ENCODE measurements at places on chromosomes 1 and 21.

DNA sequence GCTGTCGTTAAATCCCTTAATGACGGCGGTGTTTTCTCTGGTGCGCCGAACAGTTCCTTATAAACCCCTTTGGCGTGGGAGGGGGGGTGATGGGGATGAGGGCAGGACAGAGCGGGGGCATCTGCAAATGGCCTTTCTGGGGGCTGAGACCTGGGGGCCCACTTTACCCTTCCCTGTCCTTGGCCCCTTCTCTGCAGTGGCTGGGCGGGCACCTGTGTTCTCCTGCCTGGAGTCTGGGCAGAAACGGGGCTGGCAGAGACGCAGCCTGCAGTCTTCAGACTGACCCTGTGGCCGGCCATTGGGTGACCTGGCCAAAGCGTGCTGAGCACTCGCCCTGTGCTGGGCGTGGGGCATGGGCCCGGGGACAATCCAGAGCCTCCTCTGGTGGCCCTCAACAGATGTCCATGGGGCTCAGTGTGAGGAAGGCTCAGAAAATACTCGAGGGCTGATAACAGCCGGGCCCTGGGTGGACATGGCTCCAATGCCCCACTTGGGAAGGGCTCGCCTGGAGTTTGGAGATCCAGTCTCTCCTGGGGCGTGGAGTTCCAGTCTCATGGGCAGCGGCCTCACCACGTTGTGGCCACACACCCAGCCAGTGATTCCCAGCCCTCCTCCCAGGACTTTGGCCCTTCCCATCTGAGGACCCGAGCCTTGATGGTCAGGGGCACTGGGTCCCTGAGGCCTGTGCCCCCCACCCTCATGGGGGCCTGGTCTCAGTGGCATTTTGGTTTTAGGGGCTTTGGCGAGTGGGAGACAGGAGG, 50.8 kb upstream of the ACTRT2 start:
- DNase-seq: no peak

GRCh38 chr1:78176448-78176847, 130.7 kb downstream of the GIPC2 start:
- no peak for DNase-seq

DNA sequence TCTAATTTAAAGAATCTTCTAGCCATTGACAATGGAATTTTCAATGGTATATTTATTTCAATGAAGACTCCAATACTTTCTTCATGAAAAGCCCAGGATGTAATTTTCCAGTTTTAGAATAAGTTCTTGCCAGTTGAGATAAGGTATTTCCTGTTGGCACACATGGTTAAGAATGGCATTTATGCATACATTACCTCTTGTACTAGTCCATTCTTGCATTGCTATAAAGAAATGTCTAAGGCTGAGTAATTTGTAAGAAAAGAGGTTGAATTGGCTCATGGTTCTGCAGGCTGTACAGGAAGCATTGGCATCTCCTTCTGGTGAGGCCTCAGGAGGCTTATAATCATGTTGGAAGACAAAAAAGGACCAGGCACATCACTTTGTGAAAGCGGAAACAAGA, 1179.6 kb downstream of the AMY1C start:
- DNase-seq: no peak

DNA sequence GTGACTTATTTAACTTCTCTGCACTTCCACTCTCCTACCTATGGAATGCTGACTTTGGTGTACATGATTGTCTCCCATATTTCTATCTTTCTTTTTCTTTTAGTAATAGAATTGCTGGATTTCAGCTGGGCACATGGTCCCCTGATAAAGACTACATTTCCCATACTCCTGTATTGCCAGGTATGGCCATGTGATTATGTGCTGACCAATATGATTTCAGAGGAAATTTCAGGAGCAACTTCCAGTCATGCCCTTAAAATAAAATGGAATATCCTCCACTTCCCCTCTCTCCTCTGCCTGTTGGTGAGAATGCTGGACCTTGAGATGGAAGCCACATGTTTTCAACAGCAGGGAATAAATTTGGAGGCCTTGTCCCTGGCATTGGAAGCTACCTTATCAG, 130.7 kb upstream of the IGSF21 start:
- no peak for DNase-seq

GRCh38 chr1:58211869-58212268, 334.7 kb downstream of the OMA1 start:
- no peak for DNase-seq

- DNase-seq: no peak
Observed at GRCh38 chr1:198259333-198260074, 102.7 kb downstream of the NEK7 start.

DNA sequence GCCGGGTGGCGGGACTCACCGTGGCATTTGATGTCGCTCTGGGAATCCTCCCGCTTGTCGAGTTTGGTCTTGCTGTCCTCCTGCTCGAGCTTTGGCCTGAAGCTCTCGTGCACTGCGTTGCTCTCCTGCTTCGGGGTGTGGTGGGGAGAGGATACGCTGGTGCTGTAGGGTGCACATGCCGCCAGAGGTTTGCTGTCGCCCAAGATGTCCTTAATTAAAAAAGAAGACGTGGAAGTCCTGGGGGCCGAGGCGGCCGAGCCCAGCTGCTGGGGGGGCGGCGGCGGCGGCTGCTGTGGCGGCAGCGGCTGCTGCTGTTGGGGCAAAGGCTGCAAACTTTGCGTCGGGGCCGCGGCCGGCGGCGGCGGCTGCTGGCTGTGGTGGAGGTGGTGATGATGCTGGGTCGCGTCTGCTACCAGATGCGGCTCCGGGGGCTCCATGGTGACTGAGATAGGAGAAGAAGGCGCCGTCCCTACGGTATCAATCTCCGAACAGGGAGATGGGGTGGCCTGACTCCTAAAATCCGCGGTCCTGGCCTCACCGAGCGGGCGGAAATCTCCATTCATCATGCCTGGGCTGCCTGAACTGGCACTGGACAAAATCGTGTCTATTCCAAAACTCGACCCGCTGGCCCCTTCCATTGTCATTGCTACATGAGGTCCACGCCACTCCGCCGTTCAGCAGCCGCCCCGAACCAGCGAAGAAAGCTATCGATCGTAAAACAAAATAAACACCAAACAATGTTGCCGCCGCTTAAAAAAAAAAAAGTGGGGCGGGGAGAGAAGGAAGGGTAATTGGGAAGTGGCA, at the start of gene BARHL2:
Gene BARHL2, minus strand, starts transcription at position 751 of the 804 bp plus-strand sequence. Its CDS starts 107 bp downstream, at position 644.
- DNase-seq: no peak

DNA sequence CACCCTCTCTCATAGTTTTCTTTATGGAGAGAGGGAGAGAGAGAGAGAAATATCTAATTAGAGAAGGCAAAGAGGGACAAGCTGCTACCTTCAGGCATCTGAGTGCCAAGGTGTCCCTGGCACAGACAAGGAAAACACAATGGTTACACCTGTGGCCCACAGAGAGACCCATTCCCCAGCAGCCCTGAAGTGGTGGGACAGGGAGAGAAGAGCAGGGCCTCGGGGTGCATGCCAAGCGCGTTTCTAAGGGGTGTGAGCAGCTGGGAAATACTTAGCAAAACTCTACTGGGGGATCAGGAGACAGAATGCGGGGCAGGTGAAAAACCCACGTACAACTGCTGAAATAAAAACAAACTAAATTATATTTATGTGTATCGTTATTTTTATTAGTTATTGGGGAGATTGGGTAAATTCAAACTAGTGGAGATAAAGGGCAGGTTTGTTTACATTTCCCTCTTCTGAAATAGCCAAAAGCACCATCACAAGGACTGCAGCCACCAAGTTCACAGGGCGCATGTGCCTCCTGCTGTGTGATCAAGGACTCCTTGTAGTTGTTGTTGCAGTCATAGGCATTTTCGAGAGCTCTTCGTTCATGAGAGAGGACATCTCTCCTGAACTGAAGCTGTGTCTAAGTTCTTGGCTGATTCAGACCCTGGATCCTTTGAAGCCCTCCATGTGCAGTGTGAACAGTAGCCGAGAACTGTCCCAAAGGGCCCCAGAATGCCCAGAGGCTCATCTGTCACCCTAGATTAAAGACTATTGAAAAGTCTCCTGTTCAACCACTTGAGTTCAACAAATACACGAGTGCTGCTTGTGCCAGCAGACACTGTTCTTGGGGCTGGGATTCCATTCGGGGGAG, 737 bp upstream of the SERPINC1 start:
- DNase-seq: no peak

GRCh38 chr1:200640963-200641401, 20.4 kb upstream of the KIF14 start:
- DNase-seq: no peak

GRCh38 chr1:165376811-165377311, 20.3 kb upstream of the LMX1A start:
- no peak for DNase-seq

- no peak for DNase-seq
Observed at GRCh38 chr1:155241841-155242264, 13.4 kb downstream of the ENTREP3 start.

All from SW 1271 (cell line).